MV-4-11 (cell line): ENCODE measurements at places on chromosomes 2 and 18.

- DNase-seq: no peak
These were observed 647.8 kb upstream of the SLC39A10 start for GRCh38 chr2:195009202-195009601.

GRCh38 chr2:212532087-212532486 lies 6.5 kb downstream of the ERBB4 start:
- no peak for DNase-seq

GRCh38 chr2:218260742-218261422 lies at the start of gene GPBAR1:
Gene GPBAR1, plus strand, starts transcription at chr2:218261015. Its CDS starts 1,710 bp downstream, at chr2:218262725.
- DNase-seq: no peak

GRCh38 chr2:74740741-74741431 lies 86.8 kb downstream of the SEMA4F start:
- DNase-seq: peak; percentile 94

GRCh38 chr2:29164091-29164846 lies 49.1 kb downstream of the CLIP4 start:
- no peak for DNase-seq

DNA sequence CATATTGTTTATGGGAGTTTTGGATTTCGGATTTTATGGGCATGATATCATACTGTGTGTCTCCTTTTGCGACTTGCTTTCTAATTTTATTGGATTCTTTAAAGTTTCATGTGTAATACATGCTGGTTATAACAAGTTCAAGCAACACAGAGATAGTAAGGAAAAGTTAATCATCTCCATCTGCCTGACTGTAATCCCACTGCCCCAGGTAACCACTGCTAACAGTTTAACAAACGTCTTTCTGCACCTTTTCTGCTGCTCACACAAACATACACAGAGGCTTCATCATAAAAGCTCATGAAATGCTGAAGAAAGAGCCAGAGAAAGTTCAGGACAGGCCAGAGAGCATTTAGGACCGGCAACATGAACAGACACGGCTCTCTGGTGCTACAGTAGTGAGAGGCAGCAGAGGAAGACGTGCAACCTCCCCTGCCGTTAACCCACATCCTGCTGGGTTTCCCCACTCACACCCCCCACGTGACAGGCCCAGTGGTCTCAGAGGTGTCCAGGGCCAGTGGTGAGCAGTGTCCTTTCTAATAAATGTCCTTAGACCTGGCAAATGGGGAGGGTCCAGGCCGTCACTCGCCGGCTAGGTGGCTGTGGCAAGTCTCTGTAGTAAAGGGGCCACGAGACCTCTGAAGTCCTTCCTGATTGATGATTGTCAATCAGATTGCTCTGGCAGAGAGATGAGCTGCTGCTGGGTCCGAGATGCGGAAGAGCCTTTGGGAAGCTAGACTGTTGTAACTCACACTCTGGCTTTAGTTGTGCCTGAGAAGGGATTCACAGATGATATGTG lies 43.0 kb upstream of the SLC1A4 start:
- peak; percentile 94 for DNase-seq
